Esophagus squamous epithelium (tissue), 5 donors: ENCODE measurements at places on chromosomes 5 and 9. TPM values are rescaled to one million over a fixed set of nuclear protein-coding genes. Genes with fewer than 3 reads are reported as not detected.

PLPP7 gene
- total RNA-seq: not detected

ANXA2R gene
- 0.57 TPM for total RNA-seq

DNAH5 gene
- total RNA-seq: 0.19 TPM

TICAM2 gene
- not detected for total RNA-seq

MUSK gene
- 1.4 TPM for total RNA-seq

ZDHHC11B gene
- 0.44 TPM for total RNA-seq

PLGRKT gene
- total RNA-seq: 25.6 TPM

SLC6A3 gene
- not detected for total RNA-seq

SHOC1 gene
- total RNA-seq: 5.8 TPM

RNF180 gene
- 9.5 TPM for total RNA-seq

FLT4 gene
- total RNA-seq: 13.5 TPM

KCNMB1 gene
- 9.3 TPM for total RNA-seq

ACO1 gene
- 10.7 TPM for total RNA-seq

CAMK2A gene
- total RNA-seq: 0.04 TPM

TIMD4 gene
- total RNA-seq: not detected

STC2 gene
- total RNA-seq: 2.2 TPM

ASB6 gene
- total RNA-seq: 15.9 TPM
